Jurkat, Clone E6-1 (cell line): ENCODE measurements at places on chromosomes 6 and 20.
A peak's percentile ranks its signal among the peaks of the same experiment; 100 is the strongest.

DNA sequence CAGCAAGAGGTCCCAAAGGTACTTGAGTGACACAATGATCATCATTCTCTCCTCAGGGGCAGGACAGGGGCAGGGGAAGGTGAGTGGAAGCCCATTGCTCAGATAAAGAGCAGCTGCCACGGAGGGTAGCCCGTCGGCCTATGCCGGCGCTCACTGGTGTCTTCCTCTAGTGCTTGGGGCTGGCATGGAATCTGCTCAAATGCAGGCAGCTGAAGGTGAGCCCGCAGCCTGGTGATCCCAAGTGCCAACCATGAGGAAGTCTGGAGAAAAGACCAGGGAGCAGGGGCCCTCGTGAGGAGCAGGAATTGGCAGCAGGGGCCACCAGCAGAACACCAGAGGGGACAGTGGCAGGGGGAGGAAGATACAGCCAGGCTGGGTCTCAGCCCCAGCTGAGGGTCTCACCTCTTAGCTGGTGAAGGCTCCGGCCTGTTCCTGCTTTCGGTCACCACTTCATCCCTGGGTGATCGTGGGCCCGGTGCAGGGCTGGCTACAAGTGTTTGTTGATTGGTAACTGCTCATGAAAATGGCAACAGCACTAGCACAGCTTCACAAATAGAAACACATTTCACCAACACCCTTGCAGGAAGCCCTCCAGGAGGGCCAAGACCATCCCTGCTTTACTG lies 24.7 kb downstream of the RBCK1 start:
- no peak for DNase-seq

DNA sequence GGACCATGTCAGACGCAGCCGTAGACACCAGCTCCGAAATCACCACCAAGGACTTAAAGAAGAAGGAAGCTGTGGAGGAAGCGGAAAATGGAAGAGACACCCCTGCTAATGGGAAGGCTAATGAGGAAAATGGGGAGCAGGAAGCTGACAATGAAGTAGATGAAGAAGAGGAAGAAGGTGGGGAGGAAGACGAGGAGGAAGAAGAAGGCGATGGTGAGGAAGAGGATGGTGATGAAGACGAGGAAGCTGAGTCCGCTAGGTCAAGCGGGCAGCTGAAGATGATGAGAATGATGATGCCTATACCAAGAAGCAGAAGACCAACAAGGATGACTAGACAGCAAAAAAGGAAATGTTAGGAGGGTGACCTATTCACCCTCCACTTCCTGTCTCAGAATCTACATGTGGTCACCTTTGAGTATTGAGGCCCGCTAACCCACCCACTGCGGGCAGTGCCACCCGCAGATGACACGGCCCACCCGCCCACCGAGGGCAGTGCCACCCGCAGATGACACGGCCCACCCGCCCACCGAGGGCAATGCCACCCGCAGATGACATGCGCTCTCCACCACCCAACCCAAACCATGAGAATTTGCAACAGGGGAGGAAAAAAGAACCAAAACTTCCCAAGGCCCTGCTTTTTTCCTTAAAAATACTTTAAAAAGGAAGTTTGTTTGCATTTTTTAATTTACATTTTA lies 43.3 kb downstream of the MGME1 start:
- DNase-seq: no peak

GRCh38 chr6:78831492-78831891 lies 35.9 kb upstream of the IRAK1BP1 start:
- DNase-seq: no peak

DNA sequence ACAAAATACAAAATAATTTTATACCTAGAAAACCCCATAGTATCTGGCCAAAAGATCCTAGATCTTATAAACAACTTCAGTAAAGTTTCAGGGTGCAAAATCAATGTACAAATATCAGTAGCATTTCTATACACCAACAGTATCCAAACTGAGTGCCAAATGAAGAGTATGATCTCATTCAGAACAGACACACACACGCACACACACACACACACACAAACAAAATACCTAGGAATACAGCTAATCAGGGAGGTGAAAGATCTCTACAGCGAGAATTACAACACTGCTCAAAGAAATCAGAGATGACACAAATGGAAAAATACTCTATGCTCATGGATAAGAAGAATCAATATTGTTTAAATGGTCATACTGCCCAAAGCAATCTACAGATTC lies 49.2 kb downstream of the TOMM6 start:
- DNase-seq: no peak

DNA sequence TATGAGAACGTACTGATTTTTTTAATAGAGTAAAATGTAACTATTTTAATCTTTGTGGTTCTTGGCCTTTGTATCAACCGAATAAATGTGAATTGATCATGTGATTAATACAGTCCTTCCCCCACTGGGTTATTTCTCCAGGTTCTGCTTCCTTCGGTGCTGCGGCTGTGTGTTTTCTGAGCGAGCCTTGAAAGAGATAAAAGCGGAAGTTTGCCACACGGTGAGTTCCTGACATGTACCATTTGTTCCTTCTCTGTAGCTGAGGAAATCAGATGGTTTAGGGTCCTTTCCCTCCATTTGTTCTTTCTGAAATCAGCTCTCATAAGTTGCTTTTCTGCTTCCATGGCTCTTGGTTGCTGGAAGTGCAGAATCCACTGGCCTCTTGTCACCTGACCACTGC lies 15.5 kb downstream of the RTF2 start:
- DNase-seq: no peak

DNA sequence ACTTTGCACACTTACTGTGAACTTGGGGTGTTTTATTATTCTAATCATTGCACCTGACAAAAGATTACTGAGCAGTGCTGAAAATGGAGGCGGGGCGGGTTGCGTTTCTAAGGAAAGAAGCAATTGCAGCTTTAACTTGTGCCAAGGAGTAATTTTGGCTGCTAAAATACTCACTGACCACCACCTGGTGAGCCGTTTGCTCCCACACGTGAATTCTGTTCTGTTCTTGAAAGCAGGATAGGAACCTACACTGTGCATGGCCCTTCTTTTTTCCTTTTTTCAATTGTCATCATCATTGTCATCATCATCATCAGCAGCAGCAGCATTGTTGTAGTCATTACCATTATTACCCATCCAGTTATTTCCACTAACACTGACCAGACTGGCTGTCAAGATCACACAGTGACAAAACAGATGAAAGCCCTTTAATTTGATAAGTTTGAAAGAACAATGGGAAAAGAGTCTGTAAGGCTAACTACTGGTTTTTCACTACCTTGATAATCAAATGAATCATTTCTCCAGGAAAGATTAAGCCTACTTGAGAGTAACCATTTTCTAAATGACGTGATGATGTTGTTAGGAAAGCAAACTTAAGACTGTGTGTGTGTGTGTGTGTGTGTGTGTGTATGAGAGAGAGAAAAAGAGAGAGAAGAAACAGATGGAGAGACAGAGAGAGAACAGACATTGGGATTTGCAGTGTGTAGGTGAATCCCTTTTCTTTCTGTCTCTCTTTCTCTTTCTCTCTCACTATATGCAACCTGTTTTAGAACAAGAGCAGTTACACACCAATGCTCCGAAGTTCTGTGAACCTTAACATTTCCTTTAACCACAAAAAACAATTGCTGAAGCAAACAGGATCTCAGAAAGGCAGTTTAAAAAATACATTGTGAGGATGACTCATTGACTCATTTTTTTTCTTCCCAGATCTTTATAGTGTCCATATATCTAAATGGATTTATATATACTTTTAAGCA lies 3.8 kb downstream of the RIPOR2 start:
- DNase-seq: peak; percentile 87

GRCh38 chr20:37230200-37230599 lies 31.4 kb downstream of the GHRH start:
- no peak for DNase-seq

- no peak for DNase-seq
Measured at GRCh38 chr6:2797564-2798031, 32.4 kb downstream of the WRNIP1 start.

DNA sequence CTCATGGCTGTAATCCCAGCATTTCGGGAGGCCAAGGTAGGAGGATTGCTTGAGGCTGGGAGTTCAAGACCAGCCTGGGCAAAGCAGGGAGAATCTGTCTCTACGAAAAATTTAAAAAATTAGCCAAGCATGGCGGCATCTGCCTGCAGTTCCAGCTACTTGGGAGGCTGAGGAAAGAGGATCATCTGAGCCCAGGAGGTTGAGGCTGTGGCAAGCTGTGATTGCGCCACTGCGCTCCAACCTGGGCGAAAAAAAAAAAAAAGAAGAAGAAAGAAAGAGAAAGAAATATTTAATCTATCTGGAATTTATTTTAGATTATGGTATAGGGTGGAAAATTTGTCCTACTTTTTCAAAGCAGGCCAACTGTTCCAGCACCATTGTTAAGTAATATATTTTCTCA lies 32.2 kb upstream of the HIVEP1 start:
- DNase-seq: no peak

GRCh38 chr6:4599924-4600323 lies 176.3 kb upstream of the CDYL start:
- no peak for DNase-seq

GRCh38 chr6:21437581-21437980 lies 156.0 kb upstream of the SOX4 start:
- DNase-seq: no peak

- DNase-seq: no peak
Measured at GRCh38 chr20:41632896-41633295, 14.7 kb upstream of the CHD6 start.

DNA sequence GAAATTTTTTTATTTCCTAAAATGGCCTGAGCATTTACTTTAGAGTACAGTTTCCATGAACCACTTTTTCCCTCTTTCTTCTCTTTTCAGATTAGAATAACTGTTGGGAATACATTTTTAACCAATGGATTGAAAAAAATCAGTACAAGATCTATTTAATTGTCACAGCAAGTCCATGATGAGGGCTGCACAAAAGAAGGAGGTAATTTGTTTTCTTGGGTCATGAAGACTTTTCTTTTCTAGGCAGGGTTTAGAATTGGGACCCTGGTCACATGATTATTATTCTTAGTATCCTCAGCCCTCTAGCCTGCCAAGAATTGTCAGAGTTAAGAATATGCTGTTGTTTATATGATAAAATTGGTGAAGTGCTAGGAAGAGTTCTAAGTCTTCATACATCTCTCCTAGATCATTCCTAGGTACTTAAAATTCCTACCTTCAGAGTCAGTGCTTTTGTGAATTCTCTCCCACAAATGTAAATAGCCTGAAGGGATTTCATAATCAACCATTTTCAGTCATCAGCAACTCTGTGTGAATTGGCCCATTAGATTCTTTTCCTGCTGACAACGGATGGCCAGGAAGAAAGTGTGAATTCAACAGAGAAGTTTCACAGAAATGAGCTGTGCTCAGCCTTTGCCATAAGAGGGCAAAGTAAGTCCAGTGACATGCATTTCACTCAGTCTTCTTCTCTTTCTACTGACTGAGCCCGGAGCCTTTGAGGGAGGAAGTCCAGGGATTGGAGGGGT lies 32.4 kb upstream of the TPBG start:
- no peak for DNase-seq

DNA sequence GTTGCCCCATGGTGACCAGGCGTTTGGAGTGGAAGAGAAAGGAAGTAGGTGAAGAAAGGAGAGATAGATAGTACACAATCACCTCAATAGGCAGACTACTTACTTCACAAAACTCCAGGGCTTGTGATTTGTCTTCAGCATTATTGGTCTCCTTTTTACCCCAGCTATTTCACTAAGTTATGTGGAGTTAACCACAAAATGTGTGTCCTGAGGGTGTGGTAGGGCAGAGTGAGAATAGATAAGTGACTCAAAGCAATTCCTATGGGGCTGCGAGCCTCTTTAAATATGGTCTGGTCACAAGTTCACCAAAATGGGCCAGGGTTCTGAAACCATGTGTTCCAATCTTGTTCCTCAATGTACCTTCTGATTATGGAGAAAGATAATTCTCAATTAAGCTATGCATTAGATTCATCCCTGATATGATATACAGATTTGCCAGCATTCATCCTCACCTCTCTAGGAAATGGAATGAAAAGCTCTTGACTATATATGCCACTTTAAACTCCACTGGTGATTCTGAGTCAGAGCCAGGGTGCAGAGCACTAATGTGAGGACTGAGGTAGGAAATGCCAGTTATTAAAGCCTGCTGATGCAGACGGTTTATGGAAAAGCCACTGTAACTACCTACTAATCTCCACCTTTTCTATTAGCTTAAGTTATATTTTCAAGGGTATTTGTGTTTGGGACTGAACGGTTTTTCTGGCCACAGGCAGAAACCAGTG lies 310.6 kb upstream of the MANEA start:
- DNase-seq: no peak

DNA sequence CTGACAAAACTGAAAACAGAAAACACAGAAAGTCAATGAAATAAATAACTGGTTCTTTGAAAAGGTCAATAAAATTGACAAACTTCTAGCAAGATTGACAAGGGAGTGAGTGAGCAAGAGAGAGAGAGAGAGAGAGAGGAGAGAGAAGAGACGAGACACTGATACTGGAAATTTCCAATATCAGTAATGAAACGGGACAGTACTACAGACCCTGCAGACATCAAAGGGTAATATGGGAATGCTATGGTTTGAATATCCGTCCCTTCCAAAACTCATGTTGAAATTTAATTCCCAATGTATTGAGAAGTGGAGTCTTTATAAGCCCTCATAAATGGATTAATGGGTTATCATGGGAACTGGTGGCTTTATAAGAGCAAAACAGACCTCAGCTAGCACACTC lies 3.8 kb downstream of the TTI1 start:
- no peak for DNase-seq

DNA sequence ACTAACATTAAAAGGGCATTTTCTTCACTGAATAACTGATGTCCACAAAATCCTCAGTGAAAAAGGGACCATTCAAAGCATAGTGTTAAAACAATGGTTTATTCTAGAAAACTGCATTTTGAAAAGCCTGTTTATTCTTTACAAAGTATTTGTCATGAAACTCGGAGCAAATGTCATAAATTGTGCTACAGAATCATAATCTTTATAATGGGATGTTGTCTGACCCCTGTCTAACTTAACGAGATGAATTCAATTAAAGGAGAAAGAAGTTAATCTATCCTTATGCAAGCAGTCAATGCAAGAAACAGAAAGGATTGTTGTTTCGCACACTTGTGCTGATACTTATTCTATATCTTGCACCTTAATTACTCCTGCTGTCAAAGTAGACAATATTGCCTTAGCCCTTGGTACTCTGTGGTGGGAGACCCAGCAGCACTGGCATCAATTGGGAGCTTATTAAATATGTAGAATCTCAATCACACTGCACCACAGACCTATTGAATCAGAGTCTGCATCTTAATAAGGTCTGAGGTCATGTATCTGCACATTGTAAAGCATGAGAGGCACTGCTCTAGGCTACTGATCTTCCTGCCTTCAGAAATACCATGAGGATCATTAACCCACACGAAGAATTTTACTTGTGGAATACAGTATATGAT lies 708.3 kb downstream of the HDGFL1 start:
- DNase-seq: no peak

GRCh38 chr6:161407581-161407980 lies 133.7 kb upstream of the AGPAT4 start:
- DNase-seq: no peak
